ENCODE measurements at places on chromosomes 5 and 9.
A peak's percentile ranks its signal among the peaks of the same experiment; 100 is the strongest.

- peak; percentile 88 for DNase-seq
Observed at GRCh38 chr9:85978496-85978895, 37.5 kb downstream of the NAA35 start.

GRCh38 chr5:10518347-10518746 is 45.5 kb upstream of the ANKRD33B start:
- peak; percentile 51 for DNase-seq

DNA sequence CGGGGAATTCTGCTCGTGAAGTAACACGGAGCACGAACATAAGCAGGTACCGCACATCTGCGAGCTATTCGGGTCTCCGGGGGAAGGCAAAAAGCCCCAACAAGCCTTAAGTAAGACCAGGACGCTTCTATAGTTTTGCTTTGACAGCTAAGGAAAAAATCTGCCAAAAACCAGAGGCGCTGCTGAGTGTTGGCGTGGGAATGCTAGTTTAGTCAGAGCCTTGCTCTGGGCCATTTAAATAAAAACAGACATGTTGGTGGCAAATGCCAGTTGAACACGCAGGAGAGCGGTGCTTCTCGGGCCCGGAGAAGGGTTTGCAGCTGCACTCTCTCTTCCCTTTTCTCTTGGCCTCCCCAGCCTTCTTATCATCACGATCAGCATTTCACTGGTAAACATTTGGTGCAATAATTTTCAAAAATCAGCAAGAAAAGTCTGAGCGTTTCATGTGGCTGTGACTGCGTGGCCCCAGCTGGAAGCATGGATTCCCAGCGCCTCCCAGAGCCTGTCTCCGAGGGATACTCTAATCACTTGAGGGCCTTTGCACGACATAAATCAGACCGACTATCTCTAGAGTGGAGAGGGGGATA is 6.4 kb upstream of the NOTCH1 start:
- peak; percentile 83 for DNase-seq

GRCh38 chr9:97558701-97559101 is 57.2 kb downstream of the TMOD1 start:
- DNase-seq = no peak

DNA sequence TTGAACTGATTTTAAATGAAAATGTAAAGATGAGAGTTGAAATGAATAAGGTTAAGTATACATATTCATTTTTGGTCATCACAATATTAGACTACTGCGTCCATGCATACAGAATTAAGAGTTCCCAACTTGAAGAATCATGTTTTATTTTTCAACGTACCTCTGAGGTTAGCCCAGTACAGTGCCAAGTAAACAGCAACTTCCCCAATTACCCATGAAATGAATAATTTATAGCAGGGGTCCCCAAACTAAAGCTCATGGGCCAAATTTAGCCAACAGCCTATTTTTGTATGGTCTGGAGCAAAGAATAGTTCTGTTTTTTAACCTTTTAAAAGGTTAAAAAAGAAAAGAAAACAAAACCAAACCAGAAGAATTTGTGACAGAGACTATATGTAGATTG is 167.9 kb downstream of the CDC42SE2 start:
- DNase-seq = no peak

DNA sequence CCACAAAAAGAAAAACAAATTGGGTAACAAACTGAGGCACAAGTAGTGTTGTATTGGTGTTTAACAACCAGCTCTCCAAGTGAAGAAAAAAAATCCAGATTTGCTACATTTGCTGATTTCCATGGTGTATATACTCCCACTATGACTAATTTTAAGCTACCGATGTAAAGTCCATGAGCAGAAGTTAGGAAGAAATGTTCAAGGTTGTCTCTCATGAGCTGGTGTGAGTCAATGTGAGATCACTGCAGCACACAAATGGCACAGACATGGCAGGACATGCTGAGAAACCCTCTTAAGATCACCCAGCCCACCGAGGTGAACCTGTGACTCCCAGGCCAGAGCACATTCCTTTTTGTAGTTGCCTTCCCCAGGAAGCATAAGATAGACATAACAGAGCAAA is 36.2 kb downstream of the SLC44A1 start:
- no peak for DNase-seq

DNA sequence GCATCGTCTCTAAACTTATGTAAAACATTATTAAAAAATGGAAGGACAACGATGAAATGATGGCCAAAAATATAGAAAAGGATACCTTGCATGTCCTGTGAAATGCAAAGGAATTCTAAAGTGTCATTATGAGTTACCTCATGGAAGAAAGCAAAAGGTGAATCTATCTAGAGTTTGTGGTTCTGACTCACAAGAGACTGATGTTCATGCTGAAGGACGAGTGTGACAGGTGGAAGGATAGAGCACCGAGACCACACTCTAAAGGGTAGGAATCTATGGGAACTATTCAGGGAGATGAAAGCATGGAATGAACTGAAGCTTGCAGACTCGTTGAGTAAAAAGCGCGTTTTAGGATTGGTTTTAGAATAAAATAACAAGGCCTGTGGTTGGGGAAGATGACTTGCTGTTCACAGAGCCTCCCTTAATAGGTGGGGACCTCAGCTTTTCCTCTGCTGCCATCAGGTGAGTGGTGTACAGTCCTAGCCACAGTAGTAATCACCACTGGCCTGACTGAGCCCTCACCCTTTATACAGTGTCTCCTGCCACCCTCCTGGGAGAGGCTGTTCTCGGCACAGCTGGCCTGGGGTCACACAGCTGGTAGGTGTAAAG is 11.2 kb downstream of the TENT4A start:
- DNase-seq = no peak

GRCh38 chr5:137215261-137215660 is 283.9 kb downstream of the SPOCK1 start:
- DNase-seq = no peak

GRCh38 chr9:110058304-110058953 is 149.5 kb downstream of the C9orf152 start:
- DNase-seq = no peak

DNA sequence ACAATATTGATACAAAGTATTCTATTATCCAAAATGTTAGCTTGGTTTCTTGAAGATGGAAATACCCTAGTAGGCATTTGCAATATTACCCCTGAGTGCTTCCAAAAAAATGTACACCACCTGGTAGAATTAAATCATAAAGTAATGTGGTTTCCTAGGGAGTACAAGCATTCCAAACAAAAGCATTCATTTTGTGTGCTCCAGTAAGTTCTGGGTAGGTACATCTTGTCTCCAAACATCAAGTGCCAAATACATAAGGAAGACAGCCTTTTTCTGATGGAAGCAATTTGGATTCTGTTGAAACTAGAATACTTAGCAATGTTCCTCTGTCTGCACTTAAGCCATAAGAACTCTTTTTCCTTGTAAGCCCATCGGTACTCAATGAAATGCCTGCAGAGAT is 73.1 kb upstream of the IL7R start:
- no peak for DNase-seq

DNA sequence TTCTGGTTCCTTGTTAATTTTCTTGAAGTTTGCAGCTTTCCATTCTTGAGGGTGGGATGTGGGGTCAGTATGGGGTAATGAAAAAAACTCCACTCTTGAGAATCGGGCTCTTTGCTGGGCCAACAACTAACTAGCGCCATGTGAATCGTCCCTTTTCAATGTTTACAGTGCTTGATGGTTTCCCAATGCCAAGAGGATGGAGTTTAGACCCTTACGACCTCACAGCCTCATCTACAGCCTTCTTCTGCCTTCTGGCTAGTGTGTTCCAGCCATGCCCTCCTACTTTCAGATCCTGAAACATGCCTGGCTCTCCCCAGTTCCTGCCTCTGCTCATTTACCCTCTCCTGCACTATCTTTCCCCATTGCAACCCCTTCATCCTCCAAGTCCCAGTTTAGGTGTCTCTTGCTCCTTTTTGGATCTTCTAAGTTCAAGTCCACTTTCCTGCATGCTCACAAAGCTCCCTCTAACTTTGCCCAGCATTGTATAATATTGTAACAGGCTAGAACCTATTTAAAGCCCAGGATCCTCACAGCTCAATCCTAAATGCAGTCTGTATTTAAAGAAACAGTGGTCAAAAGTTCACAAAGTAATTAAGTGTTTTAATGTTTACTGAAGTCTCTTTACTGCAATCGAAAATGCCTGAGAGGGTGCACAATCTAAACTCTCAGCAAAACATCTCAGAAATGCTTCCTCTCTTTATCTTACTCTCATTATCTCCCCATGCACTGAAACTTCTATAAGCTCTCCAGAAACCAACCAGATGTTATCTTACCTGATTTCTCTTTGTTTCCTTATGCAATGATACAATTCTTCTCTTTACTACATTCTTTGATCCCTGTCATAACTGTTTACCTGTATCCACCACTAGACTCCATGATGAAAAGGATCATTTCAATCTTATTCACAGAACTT is 20.6 kb upstream of the CAST start:
- no peak for DNase-seq

- DNase-seq = no peak
Observed at GRCh38 chr9:22617156-22617555, 170.5 kb downstream of the DMRTA1 start.

- no peak for DNase-seq
Observed at GRCh38 chr5:33637011-33637410, 196.2 kb downstream of the TARS1 start.

GRCh38 chr9:29697011-29697410 is 2123.7 kb upstream of the C9orf72 start:
- no peak for DNase-seq

GRCh38 chr5:102314328-102314727 is 18.2 kb upstream of the SLCO4C1 start:
- no peak for DNase-seq

GRCh38 chr5:6328173-6328572 is 50.2 kb downstream of the MED10 start:
- DNase-seq = peak; percentile 30

- no peak for DNase-seq
Observed at GRCh38 chr5:143554187-143554717, 150.8 kb upstream of the NR3C1 start.

- no peak for DNase-seq
Observed at GRCh38 chr5:135492319-135492626, 40.1 kb upstream of the TIFAB start.

GRCh38 chr9:114461468-114461867 is 43.8 kb downstream of the WHRN start:
- no peak for DNase-seq

DNA sequence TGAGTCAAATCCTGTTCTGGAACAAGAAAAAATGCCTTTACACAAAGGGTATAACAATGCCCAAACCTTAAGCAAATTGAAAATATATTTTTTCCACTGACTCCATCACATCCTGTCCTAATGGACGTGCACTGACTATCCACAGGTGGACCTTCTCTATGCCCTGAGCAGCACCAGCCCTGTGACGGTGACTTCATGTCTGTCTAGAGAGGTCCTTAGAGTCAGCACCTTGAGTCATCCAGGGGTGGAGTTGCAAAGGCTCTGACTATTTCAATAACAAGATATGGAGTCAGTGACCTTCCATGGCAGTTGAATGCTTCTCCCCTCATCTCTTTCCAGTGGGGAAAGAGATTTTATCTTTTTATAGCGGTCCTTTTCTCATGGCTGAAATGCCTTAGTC is 78.0 kb downstream of the YIPF5 start:
- no peak for DNase-seq

GRCh38 chr5:78518365-78519197 is 130.0 kb downstream of the LHFPL2 start:
- peak; percentile 91 for DNase-seq

- no peak for DNase-seq
Observed at GRCh38 chr9:88320748-88321415, 67.4 kb upstream of the SPIN1 start.

- DNase-seq = no peak
Observed at GRCh38 chr9:4069457-4070153, 230.3 kb downstream of the GLIS3 start.

DNA sequence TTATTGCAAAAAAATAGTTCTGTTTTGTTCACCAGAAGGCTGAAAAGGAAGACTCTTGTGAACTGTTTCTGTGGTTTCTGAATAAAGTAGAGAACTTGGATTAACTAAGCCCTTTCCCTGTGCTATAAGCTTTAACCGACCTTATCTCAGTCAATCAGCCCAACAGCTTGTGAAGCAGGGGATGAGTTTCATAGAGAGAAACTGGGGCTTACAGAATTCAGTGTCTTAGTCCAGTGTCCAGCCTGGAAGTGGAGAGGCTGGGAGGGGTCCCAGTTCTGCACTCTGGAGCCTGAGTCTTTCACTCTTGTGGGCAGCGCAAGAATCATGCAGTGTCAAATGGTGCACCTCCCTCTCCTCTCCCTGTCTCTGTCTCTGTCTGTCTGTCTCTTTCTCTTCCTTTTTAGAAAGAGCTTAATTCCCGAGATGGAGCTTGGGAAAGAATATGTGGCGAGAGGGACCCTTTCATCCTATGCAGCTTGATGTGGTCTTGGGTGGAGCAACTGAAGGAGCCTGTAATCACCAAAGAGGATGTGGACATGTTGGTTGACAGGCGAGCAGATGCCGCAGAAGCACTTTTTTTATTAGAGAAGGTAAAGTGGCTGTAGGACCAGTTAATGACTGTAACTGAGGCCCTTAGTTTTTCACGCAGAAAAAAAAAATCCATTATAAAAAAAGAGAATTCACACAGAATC is 17.0 kb downstream of the PTPDC1 start:
- DNase-seq = no peak

- peak; percentile 99 for DNase-seq
Observed at GRCh38 chr5:147554261-147554817, 44.5 kb upstream of the DPYSL3 start.

DNA sequence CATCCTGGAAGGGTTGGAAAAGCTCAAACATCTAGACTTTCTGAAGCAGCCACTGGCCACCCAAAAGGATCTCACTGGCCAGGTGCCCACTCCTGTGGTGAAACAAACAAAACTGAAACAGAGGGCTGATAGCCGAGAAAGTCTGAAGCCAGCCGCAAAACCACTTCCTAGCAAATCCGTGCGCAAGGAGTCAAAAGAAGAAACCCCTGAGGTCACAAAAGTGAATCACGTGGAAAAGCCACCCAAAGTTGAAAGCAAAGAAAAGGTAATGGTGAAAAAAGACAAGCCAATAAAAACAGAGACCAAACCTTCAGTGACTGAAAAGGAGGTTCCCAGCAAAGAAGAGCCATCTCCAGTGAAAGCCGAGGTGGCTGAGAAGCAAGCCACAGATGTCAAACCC is 87.6 kb downstream of the MAP1B start:
- DNase-seq = no peak

- peak; percentile 62 for DNase-seq
Observed at GRCh38 chr9:107683566-107683965, 194.0 kb upstream of the KLF4 start.

DNA sequence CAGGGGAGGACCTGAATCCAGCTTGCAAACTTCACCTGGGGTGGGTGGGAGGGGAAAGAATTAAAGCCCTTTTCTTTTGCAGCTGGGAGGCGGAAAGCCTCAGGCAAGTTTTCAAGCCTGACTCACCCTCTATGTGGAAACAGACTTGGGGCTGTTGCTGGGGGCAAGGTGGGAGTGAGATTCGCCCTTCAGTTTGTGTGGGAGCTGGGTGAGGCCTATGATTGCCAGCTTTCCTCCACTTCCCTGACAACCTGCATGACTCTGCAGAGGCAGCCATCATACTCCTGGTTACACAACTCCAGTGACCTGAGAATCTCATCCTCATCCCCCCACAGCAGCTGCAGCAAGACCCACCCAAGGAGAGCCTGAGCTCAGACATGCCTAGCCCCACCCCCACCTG is 43.2 kb upstream of the SREK1 start:
- no peak for DNase-seq
